ENCODE measurements at places on chromosomes 7 and 10.

- DNase-seq: no peak
Measured at GRCh38 chr7:4794591-4795350, 19.3 kb downstream of the AP5Z1 start.

DNA sequence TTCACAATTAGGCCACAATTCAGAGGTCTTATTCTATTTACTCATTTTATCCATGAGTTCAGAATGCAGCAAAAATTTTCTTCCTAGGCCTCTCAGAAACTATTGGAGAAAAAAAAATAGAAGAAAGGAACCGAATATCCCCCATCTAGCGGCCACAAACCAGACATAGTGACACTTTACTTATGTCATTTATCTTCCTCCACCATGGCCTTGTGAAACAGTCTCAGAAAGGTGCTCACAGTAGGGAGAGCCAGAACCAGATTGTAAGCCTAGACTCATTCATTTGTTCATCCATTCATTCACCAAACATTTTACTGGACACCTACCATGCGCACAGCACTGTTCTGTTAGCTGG is 16.0 kb downstream of the CREB3L2 start:
- DNase-seq: no peak

DNA sequence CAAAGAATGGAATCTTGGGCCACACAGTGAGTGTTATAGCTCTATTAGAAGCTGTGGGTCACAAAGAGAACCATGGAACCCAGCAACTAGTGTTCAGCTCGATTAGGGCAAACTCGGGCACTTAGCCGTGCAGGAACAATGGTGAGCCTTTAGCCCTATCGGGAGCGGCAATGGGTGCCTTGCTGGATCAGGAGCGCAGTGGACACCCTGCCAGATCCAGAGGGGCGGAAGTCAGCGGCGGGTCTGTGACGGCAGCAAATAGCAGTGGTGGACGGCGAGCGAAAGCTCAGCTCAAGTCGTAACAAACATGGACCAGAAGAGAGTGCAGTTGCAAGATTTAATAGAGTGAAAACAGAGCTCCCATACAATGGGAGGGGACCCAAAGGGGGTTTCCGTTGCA is 43.9 kb upstream of the NRG3 start:
- DNase-seq: no peak

DNA sequence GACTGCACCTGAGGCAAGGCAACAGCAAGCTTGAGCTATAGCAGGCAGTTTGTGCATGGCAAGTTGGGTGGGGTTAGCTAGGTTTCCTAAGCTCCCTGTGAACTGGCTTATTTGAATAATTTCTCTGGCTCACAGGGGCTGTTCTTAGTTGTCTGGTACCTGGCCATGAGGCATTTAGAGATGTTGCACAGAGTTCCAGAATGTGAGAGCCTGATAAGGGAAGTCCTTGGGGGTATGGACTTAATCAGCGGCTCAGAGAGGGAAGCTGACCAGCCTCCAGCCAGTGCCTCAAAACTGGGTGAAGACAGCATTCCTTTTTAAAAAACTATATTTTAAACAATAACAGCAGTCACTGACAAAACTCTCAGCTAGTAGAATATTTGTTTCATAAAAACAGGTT is 307.4 kb downstream of the FZD1 start:
- DNase-seq: no peak

DNA sequence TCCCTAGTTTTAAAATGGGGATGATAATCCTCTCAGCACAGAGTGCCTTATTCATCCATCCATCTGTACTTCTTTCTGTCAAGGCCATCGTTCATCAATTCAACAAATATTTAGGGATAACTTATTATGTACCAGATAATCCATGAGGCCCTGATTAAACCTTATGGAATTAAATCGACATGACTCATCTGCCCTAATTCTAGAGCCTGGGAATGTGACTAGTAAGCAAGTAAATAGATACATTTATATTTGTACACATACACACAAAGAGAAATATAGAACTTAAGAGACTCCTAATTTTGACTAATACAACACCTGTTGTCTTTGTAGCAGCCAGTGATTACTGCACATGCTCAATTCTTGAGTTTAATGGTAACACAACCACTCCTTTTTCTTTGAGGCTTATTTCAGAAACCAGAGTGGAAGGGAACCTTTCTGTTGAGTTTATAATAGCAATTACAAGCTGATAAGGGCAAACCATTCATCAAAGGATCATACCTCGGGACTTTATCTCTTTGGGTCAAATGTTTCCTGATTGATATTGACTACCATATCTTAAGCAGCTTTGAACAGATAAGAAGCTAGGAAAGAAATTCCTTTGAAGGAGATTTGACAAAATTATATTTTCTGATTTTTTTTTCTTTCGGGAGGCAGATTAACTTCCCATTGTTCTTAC is 122.7 kb downstream of the ARID5B start:
- DNase-seq: no peak

- no peak for DNase-seq
Measured at GRCh38 chr7:142025896-142026295, 30.2 kb downstream of the MGAM start.

GRCh38 chr10:129279446-129280154 is 187.4 kb upstream of the MGMT start:
- no peak for DNase-seq

- DNase-seq: no peak
Measured at GRCh38 chr7:4784799-4785198, 9.4 kb downstream of the AP5Z1 start.

DNA sequence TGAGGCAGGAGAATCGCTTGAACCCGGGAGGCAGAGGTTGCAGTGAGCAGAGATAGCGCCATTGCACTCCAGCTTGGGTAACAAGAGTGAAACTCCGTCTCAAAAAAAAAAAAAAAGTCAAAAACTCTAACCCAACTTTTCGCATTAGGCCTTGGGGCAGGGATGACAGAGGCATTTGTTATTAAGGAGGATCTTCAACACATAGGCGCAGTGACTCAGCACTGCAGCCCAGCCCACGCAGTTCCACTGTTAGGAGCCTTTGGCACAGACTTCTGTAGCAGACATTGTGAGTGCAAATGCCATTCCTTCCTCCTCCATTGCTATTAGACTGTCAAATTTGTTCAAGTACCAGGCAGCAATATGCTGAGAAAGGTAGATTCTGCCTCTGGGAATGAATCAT is 43.1 kb upstream of the KLHL7 start:
- no peak for DNase-seq
